ENCODE measurements at places on chromosomes 11 and 22.

GRCh38 chr11:12581923-12582322 lies 92.3 kb upstream of the TEAD1 start:
- DNase-seq: peak; percentile 98

DNA sequence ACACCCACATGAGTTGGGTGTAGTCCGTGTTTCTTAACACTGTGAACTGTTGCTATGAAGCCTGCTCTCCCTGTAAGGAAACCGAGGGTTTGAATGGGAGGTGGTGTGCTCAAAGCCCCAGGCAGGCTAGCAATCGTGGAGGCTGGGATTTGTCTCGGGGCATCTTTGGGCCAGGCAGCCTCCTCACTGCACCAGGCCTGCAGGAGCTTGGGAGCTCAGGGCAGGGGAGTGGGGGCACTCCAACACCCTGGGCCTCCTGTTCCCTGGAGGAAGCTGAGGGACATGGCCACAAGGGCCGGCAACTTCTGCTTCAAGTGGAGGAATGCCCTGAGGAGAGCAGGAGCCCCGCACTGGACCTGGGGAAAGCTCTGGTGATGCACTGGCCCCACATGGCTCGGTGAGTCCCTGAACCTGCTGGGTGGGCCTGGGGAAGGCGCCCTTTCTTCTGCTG lies 164.7 kb upstream of the B3GAT1 start:
- no peak for DNase-seq

DNA sequence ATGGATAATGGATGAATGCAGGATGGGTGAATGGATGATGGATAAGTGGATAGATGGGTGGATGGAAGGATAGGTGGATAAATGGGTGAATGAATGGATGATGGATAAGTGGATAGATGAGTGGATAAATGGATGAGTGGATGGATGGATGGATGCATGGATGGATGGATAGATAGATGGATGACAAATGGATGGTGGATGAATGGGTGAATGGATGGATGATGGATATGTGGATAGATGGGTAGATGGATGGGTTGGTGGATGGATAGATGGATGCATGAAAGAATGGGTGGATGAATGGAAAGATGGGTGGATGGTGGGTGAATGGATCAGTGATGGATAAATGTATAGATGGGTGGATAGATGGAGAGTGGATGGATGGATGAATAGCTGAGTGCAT lies 564.8 kb downstream of the MIAT start:
- DNase-seq: no peak

- no peak for DNase-seq
Measured at GRCh38 chr22:28894807-28895206, 11.4 kb downstream of the ZNRF3 start.

GRCh38 chr11:83583757-83584366 lies 297.7 kb upstream of the CCDC90B start:
- DNase-seq: no peak

- no peak for DNase-seq
Measured at GRCh38 chr11:46114378-46114777, 6.9 kb downstream of the PHF21A start.

- DNase-seq: no peak
Measured at GRCh38 chr22:29369460-29369859, 18.9 kb downstream of the AP1B1 start.

GRCh38 chr11:79052544-79052943 lies 388.3 kb downstream of the TENM4 start:
- no peak for DNase-seq

DNA sequence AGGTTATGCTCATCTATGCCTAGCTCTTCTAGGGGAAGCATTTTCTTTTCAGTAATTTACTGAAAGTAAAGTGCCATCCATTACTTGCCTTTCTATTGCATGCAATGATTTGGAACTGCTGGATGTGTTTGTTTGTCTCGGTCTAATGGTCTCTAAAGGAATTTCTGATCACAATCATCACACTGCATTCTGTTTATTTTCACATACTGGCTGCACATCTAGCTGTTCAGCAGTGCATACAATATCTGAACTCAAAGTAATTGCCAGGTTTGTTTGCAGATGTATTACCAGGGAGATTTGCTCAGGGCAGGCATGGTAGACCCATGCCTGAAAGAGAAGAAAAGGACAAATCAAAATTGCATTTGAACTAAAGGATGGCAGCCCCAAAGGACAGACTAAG lies 36.4 kb upstream of the CWF19L2 start:
- no peak for DNase-seq

DNA sequence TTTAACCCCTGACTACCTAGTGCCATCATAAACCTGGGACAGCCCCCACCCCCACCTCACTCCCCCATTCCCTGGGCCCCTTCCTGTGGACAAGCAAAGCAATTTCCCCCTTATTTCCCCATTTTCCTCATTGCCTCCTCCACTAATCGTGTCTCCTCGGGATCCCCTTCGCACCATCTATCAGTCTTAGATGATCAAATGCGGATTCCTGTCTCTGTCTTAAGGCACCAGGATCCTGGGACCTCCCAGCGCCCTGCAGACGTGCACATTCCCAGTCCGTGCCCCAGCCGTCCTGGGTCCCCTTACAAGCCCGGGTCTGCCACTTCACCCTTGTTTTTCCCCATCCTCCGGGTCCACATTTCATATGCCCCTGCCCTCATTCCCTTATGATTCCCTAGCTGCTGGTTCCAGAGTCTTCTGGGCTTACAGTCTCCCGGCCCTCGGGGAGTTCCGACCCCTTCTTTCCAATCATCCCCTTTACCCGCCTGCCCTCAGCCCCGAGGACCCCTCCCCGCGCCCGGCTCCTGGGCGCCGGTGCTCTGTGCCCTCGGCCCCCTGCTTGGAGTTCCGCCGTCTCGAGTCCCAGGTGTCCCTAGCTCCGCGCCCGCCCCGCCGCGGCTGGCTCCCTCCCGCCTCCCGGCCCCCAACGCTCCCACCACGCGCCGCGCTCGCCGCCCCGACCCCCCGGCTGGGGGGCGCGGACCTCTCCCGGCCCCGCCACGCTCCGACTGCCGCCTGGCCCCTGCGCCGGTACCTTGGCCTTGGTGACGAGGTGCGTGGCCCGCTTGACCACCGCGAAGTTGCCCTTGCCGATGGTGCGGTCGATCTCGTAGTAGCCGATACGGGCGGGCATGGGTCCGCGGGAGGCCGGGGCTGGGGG lies 599 bp downstream of the SIK3 start:
- DNase-seq: peak; percentile 12

DNA sequence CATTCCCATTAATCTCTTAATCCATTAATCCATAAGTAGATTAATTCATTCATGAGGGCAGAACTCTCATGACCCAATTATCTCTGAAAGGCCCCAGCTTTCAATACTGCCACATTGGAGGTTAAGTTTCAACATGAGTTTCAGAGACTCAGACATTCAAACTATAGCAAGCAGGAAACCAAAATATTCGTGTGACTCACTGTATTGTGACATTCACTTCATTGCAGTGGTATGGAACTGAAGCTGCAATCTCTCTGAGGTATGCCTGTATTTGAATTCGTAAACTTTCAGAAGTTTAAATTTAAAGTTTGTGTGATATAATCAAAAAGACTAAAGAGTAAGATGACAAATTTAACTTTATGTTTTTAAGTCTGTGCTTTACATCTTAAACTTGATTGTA lies 2.9 kb upstream of the OR52J3 start:
- DNase-seq: no peak

- no peak for DNase-seq
Measured at GRCh38 chr11:110774138-110775014, 62.1 kb upstream of the ARHGAP20 start.

GRCh38 chr11:44285756-44286155 lies 24.2 kb downstream of the ALX4 start:
- DNase-seq: no peak

- DNase-seq: no peak
Measured at GRCh38 chr11:14270690-14271542, 88.1 kb downstream of the RRAS2 start.

GRCh38 chr11:4181782-4182721 lies 87.5 kb downstream of the RRM1 start:
- peak; percentile 10 for DNase-seq

DNA sequence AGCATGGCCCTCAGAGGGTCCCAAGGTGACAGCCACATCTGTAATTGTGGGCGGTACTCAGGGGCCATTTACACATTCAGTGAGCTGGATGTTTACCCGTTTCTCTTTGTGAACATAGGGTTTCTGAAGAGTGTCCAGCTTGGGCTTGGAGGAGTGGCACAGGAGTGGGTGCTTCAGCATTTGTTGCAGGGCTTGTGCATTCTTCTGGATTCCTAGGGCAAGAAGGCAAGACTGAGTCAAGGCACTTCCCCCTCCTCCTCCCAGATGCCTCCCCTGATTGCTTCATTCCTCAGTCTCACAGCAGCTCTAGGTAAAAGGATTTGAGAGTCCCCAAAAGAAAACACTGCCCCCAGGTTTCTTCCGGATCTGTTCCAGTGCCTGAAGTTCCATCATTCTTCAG lies 95.4 kb downstream of the RNF169 start:
- DNase-seq: no peak

DNA sequence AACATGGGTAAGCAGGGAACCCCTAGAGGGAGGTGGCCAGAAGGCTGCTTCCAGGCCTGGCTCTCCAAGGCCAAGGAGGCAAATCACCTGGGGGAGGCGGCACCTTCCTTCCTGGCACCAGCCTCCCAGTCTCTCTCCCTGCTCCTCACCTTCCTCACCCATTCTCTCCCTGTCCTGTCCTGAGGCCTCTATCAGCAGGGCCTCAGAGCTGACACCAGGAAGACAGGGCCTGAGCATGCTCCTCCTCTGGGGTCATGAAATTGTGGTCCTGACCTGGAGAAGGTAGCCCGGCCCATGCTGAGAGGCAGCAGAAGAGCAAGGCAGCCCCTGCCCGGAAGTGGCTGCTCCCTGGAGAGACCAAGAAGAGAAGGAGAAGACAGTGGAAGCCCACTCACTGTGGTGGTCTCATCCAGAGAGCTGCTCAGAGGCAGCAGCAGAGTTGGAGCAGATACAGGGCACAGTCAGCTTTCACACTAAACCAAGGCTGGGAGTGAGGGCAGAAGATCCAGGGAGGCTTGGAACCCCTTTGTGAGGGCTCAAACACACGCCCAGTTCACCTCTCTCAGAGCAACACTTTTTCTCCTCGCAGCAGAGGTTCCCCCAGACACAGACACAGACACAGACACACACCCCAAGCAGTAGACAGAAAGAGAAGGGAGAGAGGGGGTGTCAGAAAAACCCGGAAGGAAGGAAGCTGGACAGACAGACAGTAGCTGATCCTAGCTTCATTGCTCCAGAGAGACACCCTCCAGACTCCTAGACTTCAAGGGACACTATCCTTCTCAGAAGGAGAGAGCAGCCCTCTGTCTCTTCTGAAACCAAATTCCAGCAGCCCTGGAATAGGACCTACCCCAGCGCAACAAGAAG lies 1.8 kb downstream of the BCL9L start:
- no peak for DNase-seq

DNA sequence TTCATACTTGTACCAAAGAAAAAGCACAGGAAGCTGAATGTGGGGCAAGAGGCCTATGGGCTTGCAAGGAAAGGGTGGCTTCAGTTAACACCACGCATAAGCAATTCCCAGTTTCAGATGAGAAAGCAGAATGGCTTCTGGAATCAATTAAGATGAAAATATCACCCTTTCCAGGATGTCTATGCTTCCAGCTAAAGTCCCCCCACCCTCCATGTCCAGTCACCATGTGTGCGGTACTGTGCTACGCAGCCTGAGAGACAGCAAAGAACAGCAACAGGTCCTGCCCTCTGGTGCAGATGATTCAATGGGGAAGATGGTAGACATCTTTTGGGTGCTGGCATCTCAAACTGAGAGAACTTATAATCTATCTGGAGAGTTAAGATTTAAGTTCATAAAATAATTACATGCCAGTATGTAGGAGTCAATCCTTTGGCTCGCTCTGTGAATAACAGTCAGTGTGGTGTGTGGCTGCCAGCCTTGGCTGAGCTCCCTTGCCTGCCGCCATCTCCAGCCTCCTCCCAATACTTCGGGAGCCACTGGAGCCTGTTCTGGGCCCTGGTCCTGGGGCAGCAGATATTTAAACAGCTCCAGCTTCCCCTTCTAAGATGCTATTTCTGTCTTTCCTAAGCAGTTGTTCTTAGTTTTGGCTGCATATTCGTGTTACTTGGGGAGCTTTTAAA lies 44.5 kb downstream of the ME3 start:
- DNase-seq: no peak

- no peak for DNase-seq
Measured at GRCh38 chr11:104104664-104105063, 59.3 kb downstream of the PDGFD start.

- DNase-seq: peak; percentile 42
Measured at GRCh38 chr11:7657306-7658025, 15.8 kb downstream of the CYB5R2 start.

- no peak for DNase-seq
Measured at GRCh38 chr11:13386567-13386966, 76.5 kb downstream of the BTBD10 start.

GRCh38 chr11:78542007-78542406 lies 32.7 kb downstream of the NARS2 start:
- DNase-seq: no peak

GRCh38 chr11:67505605-67506396 lies 638 bp upstream of the PITPNM1 start:
- peak; percentile 82 for DNase-seq

GRCh38 chr11:59216641-59217564 lies 4.2 kb upstream of the MPEG1 start:
- no peak for DNase-seq

GRCh38 chr22:30694171-30694639 lies 469 bp upstream of the OSBP2 start:
- DNase-seq: peak; percentile 51

DNA sequence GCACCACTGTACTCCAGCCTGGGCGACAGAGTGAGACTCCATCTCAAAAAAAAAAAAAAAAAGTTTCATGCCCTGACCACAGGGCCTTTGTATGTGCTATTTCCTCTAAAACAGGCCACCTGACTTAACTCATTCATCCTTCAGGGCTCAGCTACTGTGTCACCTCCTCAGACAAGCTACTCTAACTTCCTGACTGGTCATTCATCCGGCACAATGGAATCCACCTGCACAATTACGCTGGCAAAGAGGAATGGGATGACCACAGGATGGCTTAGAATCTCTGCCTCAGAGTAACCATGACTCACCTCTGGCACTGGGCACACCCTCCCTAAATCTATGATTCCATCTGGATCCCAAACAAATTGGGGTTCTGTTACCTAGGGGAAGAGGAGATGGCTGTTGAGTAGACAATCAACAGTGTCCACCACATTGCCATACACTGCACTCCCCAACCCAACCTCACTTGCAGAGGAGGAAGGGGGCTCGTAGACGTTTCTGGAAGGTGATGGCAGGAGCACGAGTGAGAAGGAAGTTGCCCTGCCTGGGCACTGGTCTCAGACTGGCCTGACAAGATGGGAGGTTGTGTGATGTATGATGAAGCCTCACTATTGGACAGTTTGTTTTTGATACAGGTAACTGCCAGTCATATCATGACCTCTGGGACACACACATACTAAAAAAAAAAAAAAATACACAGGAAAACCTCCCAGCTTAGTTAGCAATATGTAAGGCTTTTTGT lies 22.8 kb upstream of the HMOX1 start:
- DNase-seq: no peak

DNA sequence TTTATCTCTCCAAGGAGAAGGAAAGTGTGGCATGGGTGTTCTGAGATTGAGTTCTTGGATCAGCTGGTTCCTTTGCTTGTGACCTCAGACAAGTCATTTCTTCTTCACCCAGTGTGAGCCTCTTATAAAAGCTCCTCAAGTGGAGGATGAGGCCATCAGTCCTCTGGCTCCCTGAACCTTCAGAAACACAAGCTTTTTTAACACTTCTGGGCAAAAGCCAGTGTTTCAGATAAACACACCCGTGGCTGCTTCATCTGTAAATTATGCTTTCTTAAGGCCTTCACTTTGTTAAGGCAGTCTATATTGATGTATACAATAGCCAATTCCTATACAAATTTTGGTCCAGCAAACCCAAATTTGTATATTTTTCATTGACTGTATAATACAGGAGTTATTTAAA lies 179.9 kb downstream of the DBX1 start:
- no peak for DNase-seq

GRCh38 chr22:24765166-24765565 lies 9.4 kb downstream of the PIWIL3 start:
- DNase-seq: no peak

Data from DMS79 (cell line).